Activated naive CD4-positive, alpha-beta T cell treated with Interleukin-2 at 50 U/mL for 16 hours (primary cell): ENCODE measurements at places on chromosomes 7 and 10.
A peak's percentile ranks its signal among the peaks of the same experiment; 100 is the strongest.

- peak; percentile 35 for DNase-seq
Observed at GRCh38 chr7:27173511-27173955, 587 bp downstream of the HOXA10 start.

DNA sequence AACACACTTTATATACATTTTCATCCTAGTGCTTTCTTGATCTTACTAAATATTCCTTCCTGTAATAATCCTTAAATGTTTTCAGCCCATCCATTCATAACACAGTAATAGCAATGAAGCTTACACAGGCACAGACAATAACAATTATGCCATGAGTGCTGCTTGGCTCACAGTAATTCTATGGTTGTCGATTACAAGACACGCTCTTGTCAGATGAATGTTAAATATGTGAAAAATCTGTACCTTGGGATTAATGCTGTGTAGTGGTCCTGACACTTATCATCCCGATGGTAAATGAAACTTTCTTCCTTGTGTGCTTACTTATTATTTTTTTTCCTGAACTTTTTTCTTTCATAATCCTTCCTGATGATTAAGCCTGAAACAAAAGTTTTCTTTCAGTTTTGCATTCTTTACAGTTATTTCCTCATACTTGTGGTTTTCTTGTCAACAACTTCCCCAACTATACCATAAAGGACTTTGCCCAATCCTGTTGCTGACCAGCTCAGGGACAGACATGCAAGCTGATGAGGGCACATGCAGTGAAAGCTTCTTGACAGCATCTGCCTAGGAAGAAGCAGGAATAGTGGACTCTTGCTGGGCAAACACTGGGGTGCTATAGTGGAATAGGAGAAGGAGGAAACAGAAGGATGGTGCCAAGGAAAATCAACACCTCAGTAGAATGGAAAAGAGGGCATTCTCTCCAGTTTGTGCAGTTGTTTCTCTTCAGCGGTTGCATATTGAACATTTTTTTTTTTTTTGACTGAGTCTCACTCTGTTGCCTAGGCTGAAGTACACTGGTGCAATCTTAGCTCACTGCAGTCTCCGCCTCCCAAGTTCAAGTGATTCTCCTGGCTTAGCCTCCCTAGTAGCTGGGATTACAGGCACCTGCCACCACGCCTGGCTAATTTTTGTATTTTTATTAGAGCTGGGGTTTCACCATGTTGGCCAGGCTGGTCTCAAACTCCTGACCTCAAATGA is 6.7 kb upstream of the MGAM2 start:
- DNase-seq = no peak

DNA sequence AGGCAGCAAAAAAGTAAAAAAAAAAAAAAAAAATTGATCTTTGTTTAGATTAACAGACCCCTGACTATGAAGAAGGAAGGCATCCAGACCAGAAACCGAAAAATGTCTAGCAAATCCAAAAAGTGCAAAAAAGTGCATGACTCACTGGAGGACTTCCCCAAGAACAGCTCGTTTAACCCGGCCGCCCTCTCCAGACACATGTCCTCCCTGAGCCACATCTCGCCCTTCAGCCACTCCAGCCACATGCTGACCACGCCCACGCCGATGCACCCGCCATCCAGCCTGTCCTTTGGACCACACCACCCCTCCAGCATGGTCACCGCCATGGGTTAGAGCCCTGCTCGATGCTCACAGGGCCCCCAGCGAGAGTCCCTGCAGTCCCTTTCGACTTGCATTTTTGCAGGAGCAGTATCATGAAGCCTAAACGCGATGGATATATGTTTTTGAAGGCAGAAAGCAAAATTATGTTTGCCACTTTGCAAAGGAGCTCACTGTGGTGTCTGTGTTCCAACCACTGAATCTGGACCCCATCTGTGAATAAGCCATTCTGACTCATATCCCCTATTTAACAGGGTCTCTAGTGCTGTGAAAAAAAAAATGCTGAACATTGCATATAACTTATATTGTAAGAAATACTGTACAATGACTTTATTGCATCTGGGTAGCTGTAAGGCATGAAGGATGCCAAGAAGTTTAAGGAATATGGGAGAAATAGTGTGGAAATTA is 19.4 kb downstream of the GATA3 start:
- no peak for DNase-seq

- DNase-seq = no peak
Observed at GRCh38 chr7:92695308-92696261, 105.4 kb upstream of the FAM133B start.

GRCh38 chr10:131248376-131249165 is 63.0 kb downstream of the TCERG1L start:
- no peak for DNase-seq

DNA sequence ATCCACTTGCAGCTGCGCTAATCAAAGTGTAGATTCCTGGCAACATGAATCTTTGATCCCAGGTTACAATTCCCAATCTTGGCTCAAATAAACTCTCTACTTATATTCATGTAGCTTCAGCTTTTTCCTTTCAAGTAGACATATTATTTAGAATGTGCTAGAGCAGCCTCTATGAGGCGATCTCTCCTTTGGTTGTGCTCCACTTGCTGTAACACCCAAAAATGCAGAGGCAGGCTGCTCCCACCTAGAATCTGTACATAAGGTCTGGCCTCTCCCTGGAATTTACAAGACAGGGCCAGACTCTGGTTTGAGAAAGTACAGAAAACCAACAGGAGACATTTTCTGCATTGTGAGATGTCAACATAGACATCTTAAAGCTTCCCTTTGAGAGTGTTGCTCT is 23.1 kb downstream of the ZNF107 start:
- no peak for DNase-seq

GRCh38 chr10:100901051-100901450 is 11.7 kb upstream of the SLF2 start:
- no peak for DNase-seq

- no peak for DNase-seq
Observed at GRCh38 chr7:133036289-133036688, 45.6 kb downstream of the CHCHD3 start.

- DNase-seq = no peak
Observed at GRCh38 chr10:130802301-130802700, 509.2 kb downstream of the TCERG1L start.

- no peak for DNase-seq
Observed at GRCh38 chr7:149367418-149368180, 93.3 kb downstream of the ZNF777 start.

DNA sequence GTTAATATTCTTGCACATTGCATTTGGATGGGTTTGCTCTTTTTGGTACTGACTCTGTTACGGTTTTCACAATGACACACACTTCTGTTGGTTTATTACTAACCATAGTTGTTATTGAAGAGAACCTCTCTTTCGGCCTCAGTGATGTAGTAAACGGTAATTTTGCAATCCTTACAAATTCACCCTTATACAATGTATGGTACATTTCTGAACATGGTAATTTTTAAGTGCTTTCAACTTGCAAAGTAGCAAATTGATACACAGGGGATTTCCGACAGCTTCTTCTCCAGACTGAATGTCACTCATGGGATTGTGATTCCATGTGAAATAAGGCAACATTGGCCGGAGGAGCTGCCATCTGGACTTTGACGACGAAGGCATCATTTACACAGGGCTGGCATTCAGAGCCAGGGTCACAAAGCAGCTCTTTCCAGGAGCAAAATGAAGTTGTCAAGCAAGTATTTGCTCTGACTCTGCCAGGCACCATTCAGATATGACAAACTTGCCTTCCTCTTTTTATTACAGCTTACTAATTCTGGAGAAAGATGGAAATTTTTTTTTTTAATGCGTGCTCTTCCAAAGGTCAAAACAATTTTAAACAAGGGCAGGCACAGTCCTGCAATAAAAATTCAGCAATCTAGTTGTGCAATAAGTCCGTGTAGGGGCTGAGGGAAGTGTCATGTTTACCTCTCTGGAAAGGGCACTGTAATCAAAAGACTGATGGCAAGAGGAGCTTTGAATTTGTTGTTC is 711.5 kb upstream of the C7orf33 start:
- DNase-seq = no peak

DNA sequence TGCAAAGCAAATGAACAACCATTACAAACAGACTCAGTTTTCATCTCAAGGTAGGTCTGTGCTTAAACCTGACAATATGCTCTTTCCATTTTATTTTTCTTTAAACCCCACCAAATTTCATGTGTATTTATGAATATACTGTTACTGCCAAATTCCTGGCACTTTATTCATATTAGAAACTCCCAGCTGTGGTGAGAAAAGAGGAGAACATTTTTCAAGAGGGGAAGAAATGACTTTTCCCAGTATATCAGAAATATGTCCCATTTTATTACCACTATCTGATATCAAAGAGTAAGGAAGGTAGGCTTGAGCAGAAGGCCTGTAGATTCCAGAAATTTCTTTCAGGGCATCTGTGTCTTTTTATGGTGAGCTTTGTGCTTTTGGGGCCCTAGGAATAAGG is 189.6 kb downstream of the ADAM12 start:
- DNase-seq = no peak

- no peak for DNase-seq
Observed at GRCh38 chr7:11831156-11831735, 752 bp downstream of the THSD7A start.

DNA sequence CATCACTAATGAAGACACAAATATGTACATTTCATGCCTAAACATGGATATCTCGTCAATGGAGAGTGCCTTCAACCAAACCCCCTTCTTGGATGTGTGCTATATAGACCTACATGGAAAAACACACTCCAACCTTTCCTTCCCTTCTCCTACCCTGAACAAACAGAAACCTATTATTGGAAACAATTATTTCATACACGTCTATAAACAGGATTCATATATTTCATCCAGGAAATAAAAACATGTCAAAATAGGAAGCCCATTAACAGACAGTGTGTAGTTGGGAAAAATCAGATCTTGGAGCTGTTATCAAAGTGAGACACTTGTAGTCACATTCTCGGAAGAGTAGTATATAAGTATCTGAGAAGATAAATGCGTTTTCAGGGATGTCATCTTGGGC is 81.1 kb downstream of the NRP1 start:
- no peak for DNase-seq

DNA sequence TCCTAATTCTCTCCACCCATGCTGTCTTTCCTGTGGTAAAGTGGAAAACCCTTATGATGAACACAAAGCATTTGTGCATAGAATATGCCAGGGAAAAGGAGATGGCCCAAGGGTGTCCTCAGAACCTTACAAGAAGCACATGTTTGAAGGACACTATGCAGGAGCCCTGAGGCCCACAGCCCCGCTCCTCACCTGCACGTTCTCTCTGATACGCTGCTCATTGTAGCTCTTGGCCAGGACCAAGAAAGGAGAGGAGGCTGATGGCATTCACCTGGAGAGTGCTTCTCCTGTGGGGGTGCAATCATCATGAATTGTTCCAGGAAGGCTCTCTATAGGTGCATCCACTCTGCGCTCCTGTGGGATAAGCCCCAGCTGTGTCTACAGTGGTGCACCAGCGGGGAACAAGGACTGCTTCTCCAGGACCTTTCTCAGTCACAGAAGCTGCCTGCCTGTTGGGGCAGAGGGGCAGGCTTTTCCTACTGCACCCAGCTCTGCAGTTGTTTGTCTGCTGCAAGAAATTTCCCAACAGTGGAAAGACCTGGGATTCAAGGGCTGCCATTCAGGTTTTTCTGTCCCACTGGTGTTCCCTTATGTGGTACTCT is 19.9 kb downstream of the AKR1C2 start:
- no peak for DNase-seq

DNA sequence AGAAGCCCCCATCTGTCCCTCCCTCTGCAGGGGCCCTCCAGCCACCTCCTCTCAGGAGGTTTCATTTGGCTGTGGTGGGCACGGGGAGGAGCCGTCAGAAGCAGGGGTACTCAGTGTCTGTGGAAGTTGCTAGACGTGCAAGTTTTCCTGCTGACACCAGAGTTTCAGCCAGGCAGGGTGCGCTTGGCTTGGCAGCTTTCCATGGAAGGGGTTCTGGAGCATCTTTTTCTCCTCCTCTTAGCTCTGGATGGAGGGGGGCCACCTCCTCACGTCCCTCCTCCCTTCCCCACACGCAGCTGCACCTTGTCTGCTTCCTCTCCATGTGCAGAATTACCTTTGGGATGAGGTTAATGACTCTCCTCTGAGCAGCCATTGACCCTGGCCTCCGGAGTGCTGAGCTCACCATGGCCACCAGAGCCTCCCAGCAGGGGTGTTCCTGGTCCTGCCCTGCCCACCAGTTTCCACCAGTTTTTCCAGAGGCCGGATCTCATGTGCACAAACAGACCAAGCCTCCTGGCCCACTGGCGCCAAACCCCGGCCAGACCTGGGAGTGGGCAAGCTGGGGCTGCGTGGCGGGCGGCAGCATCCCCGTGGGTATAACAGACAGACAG is 579.8 kb upstream of the FOXK1 start:
- DNase-seq = no peak
